Right lobe of liver (tissue), 6 donors: ENCODE measurements at places on chromosomes 13 and 19. TPM values are rescaled to one million over a fixed set of nuclear protein-coding genes. Genes with fewer than 3 reads are reported as not detected.

RGL3 gene
- total RNA-seq, result 25.8 TPM

GRCh38 chr19:13023656-13024055 lies 28.4 kb downstream of the NFIX start:
- no peak for DNase-seq

HCN2 gene
- 0.07 TPM for total RNA-seq

TIMM44 gene
- 41.7 TPM for total RNA-seq
